Posterior vena cava (tissue), 2 donors: ENCODE measurements at places on chromosomes 6 and 20. TPM values are rescaled to one million over a fixed set of nuclear protein-coding genes. Genes with fewer than 3 reads are reported as not detected.

- no peak for DNase-seq
Measured at GRCh38 chr6:101202867-101203374, 190.6 kb upstream of the GRIK2 start.

The TMEM14A gene
- 25.2 TPM for total RNA-seq

DNA sequence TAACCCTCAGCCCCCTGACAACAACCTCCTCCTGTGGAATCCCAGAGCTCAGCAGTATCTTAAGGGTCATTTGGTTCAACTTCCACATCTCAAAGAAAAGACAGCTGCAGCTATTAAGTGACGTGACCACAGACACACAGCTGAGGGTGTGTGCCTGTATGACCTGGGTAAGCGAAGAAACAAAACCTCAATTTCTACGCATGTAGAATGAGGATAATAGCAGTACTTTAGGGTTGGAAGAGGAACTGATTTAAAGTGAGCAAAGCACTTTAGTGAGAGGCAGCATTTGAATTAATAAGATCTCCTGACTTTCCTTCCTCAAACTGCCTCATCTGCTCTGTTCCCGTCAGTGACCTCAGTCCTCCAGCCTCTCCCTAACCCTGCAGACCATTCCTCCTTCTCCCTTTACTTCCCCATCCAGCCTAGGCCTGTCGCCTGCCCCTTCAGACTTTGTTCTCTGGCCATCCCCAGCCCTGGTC is 6.8 kb upstream of the ARMC2 start:
- DNase-seq = no peak

- no peak for DNase-seq
Measured at GRCh38 chr6:167872538-167873210, 46.0 kb downstream of the AFDN start.

The TRAPPC3L gene
- total RNA-seq = 0.33 TPM

GRCh38 chr20:45495501-45495941 is 19.9 kb downstream of the SPINT3 start:
- no peak for DNase-seq

DNA sequence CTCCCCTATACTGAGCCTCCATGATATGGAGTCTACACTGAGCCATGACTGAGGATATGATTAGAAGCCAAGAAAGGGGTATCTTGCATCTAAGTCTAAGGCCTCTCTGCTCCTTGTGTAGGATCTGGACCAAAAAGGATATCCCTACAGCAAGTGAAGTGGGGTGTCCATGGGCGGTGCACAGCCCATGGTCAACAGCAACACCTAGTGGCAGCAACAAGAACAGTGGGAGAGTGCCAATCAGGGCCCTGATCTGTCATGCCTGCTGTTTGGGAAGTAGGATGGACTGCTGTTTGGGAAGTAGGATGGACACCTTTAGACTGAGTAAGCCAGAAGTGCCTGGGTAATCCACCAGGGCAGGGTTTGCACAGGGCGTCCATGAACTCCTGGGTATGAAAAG is 22.4 kb downstream of the PTGIS start:
- DNase-seq = no peak

- no peak for DNase-seq
Measured at GRCh38 chr20:24961384-24962181, 12.5 kb downstream of the CST7 start.

DNA sequence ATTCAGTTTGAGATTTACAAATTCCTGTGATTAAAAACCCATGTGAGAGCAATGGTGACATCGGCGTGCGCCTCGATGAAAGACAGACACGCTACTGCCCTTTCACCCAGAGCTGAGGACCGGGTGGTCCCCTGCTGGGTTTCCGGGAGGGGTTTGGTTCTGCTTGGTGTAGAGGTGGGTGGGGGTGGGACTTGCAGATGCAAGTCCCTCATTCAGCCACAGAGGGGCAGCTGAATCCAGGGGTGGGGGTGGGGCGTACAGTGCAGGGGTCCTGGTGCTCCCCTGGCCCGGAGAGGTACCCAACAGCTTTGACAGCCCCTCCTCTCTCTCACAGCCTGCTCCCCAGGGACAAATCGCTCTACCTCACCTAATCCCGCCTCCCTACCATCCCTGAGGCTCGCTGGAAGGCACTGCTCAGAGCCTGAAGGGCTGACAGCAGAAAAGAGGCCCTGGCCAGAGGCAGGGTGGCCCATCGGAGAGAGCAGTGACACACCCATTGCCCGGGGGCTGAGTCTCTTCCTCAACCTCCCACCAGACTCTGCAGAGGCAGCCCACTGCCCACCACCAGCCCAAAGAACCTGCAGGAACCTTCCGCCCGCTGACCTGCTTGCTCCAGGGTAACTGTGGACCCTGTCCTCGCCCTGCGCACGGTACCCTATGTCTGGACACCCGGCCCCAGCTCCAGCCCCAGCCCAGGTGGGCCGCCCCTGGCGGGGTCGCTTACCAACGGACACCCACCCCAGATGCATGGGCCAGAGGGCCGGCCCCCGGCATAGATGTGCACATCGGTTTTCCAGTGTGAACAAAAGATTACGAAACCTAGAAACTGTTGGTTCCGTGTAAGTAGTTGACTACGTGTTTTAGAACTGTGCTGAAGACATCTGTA is 118.4 kb downstream of the JPH2 start:
- DNase-seq = no peak

The OPN5 gene
- total RNA-seq = not detected

- DNase-seq = no peak
Measured at GRCh38 chr6:133460101-133460500, 218.9 kb downstream of the EYA4 start.

DNA sequence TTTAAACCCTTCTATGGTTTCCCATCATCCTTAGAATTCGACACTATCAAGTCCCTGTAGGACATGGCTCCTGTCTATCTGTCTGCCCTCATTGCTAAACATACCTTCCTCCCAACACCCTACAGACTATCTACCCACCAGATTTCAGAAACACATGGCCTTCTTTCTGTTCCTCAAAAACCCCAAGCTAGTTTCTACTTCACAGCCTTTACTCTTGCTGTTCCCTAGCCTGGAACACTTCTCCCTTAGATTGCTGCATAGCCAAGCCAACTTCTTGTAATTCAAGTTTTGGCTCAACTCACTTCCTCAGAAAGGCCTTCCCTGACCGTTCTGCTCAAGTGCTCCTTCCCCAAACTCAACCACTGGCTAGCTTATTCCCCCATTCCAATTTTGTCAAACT is 156.2 kb downstream of the BTBD9 start:
- no peak for DNase-seq

The TREM1 gene
- 4.0 TPM for total RNA-seq

The RAD21L1 gene
- not detected for total RNA-seq

- no peak for DNase-seq
Measured at GRCh38 chr20:62999580-62999979, 7.2 kb downstream of the BHLHE23 start.

DNA sequence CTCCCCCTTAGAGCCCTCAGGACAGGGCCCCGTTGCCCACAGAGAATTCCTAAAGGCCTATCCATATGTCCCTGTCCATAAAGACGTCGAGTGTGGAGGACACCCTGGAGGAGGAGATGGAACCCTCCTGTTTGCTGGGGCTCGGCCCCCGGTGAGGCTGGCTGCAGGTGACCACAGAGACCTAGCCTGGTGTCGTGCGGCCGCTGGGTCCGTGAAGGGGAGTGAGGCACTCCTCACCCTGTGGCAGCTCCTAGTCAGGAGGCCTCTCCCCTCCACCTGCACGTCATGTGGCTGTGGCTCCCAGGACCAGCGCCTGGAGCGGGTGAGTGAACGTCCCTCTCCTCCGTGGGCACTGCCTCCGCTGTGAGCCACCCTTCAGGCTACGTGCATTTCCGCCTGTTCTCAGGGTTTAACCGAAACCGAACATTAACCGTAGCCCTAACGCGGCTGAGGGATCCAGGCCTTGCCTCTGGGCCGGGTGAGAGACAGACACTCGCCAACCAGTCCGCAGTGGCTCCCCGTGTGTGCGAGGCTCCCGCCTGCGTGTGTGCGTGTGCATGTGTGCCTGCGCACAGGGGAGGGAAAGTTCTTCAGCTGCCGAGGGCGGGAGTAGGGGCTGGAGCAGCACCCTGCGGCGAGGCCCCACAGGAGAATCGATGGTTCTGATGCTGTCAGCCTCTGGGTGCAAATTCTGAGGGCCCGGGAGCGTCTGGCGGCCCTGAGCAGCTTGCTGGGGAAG is 5.9 kb upstream of the TCEA2 start:
- DNase-seq = no peak

DNA sequence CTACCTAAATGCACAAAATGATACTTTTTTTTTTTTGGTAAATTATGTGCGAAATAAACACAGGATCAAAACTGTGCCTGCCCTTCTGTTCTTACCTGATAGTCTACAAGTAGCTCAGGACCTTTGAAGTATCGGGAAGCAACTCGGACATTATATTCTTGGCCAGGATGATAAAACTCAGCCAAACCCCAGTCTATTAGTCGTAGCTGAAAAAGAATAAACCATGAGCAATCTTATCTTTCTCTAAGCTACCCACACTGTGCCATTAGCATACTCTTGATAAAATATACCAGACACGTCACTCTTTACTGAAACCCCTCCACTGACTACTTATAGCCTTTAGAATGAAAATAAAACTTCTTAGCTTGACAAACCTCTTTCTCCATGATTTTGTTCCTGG is 29.8 kb upstream of the TBC1D20 start:
- no peak for DNase-seq
